ENCODE measurements at places on chromosomes 11 and 22. TPM values are rescaled to one million over a fixed set of nuclear protein-coding genes. Genes with fewer than 3 reads are reported as not detected.
A peak's percentile ranks its signal among the peaks of the same experiment; 100 is the strongest.

The CNGA4 gene
- not detected for total RNA-seq

The GAB4 gene
- total RNA-seq = not detected

The MYRF gene
- total RNA-seq = 0.49 TPM

The SERPING1 gene
- not detected for total RNA-seq

The LGALS12 gene
- total RNA-seq = not detected

The CABP4 gene
- total RNA-seq = 8.5 TPM

DNA sequence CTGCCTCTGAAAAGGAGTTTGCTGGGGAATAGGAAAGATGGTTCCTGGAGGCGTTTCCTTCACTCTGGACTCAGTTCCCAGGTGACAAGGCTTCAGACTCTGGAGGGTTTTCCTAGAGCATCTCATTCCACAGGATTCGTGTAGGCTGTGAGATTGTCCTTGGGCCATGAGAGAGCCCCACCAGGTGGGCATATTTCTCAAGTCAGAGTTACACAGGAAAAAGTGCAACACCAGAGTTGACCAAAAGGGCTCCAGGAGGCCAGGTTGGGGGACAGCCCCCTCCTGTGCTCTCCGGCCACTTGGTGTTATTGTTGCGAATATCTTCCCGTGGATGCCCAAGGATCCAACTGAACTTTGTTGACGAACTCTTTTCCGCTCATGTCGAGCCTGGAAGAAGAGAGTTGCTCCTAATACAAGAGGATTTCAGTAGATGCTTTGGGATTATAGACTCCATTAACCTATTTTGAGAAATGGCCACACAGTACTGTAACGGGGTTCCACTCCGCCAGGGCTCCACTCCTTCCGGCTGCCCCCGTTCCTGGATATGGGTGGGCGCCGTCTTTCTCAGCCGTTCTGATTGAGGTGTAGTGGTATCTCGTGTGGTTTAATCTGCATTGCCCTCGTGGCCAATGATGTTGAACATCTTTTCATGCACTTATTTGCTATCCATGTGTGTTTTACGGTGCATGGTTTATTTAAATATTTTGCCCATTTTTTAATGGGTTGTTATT is 580.3 kb downstream of the BRD1 start:
- H3K27me3 ChIP-seq = no peaks in the 10 kb centered on the region
- H3K36me3 ChIP-seq = no peaks in the 10 kb centered on the region
- no peaks in the 10 kb centered on the region for H3K4me1 ChIP-seq
- no peak for DNase-seq

GRCh38 chr11:445765-446588 is 4.1 kb upstream of the PTDSS2 start:
- H3K36me3 ChIP-seq = no peaks in the 10 kb centered on the region
- no peaks in the 10 kb centered on the region for H3K27me3 ChIP-seq
- H3K27ac ChIP-seq = no peak overlapping the region
- DNase-seq = no peak

GRCh38 chr11:68816917-68817419 is 24.7 kb downstream of the CPT1A start:
- peak; percentile 26 for DNase-seq
- no peak overlapping the region for H3K4me3 ChIP-seq
- peaks cover 15% of the 10 kb centered on the region for H3K4me1 ChIP-seq
- H3K27me3 ChIP-seq = no peaks in the 10 kb centered on the region
- peaks cover 25% of the 10 kb centered on the region for H3K36me3 ChIP-seq
- peak overlapping the region; percentile 22 for H3K27ac ChIP-seq

DNA sequence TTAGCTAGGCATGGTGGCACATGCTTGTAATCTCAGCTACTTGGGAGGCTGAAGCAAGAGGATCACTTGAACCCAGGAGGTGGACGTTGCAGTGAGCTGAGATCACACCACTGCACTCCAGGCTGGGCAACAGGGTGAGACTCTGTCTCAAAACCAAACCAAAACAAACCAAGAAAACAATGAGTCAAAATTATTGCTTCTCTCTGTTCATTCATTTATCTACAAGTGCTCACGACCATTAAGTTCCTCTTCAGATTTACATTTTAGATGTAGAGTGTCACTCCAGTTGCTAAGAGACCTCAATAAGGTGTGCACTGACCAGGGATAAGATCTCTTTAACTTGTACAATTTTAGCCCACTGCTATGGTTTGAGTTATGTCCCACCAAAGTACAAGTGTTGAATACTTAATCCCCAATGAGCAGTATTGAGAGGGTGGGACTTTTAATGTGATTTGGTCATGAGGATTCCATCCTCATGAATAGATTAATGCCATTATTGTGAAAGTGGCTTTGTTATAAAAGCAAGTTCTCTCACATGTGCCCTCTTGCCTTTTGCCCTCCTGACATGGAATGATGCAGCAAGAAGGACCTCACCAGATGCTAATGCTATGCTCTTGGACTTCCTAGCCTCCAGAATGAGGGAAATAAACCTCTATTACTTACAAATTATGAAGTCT is 7.8 kb downstream of the HNRNPUL2 start:
- DNase-seq = no peak
- peaks cover 28% of the 10 kb centered on the region for H3K4me1 ChIP-seq
- no peak overlapping the region for H3K27ac ChIP-seq
- H3K27me3 ChIP-seq = no peaks in the 10 kb centered on the region

- no peaks in the 10 kb centered on the region for H3K27me3 ChIP-seq
- H3K36me3 ChIP-seq = peaks cover 12% of the 10 kb centered on the region
- H3K27ac ChIP-seq = no peak overlapping the region
- no peak overlapping the region for H3K4me3 ChIP-seq
- DNase-seq = no peak
Observed at GRCh38 chr11:47536915-47537314, 16.0 kb downstream of the CELF1 start.

DNA sequence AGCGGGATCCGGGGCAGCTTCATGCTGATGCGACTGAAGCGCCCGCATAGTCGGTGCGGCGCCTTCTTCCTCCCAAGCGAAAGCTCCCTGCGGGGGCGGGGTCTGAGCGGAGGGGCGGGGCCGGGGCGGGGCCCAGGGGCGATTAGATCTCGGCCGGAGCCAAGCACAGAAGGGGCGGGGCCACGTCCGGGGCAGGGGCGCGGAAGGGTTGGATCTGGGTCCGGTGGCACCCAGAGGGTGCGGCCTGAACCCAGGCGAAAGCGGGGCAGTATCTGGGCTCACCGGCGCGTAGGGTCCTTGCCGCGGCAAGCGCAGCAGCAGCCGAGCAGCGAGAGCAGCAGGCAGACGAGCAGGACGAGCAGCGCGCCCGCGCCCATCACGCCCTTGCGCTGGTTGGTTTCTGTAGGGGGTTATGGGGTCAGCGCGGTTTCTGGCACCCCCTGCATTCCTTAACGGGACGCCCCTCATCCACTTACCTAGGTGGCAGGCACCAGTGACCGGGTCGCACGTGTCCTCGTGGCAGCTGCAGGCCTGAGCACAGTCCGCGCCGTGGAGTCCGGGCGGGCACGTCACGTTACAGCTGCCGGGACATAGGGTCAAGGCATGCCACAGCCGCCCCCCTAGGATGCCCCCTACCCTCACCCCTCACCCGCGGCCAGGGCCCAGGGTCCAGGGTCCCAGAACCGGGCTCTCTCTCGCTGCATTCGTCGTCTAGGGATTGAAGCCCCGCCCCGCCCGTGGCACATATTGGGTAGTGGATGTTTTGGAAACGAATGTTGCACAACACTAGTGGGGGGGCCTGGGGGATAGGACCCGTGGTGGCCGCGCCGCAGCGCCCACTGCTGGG is 8.1 kb downstream of the SCARF2 start:
- peaks cover 23% of the 10 kb centered on the region for H3K27me3 ChIP-seq
- H3K36me3 ChIP-seq = no peaks in the 10 kb centered on the region
- H3K27ac ChIP-seq = no peak overlapping the region
- peak; percentile 79 for DNase-seq
- H3K4me1 ChIP-seq = peaks cover 44% of the 10 kb centered on the region

- no peak overlapping the region for H3K27ac ChIP-seq
- no peak overlapping the region for H3K4me3 ChIP-seq
- H3K4me1 ChIP-seq = no peaks in the 10 kb centered on the region
- H3K36me3 ChIP-seq = no peaks in the 10 kb centered on the region
Observed at GRCh38 chr11:126166413-126166812, 45.0 kb downstream of the RPUSD4 start.

- no peak overlapping the region for H3K4me3 ChIP-seq
- H3K27ac ChIP-seq = no peak overlapping the region
- H3K4me1 ChIP-seq = no peaks in the 10 kb centered on the region
- H3K36me3 ChIP-seq = no peaks in the 10 kb centered on the region
Observed at GRCh38 chr11:130464291-130464812, 15.9 kb downstream of the ADAMTS15 start.

DNA sequence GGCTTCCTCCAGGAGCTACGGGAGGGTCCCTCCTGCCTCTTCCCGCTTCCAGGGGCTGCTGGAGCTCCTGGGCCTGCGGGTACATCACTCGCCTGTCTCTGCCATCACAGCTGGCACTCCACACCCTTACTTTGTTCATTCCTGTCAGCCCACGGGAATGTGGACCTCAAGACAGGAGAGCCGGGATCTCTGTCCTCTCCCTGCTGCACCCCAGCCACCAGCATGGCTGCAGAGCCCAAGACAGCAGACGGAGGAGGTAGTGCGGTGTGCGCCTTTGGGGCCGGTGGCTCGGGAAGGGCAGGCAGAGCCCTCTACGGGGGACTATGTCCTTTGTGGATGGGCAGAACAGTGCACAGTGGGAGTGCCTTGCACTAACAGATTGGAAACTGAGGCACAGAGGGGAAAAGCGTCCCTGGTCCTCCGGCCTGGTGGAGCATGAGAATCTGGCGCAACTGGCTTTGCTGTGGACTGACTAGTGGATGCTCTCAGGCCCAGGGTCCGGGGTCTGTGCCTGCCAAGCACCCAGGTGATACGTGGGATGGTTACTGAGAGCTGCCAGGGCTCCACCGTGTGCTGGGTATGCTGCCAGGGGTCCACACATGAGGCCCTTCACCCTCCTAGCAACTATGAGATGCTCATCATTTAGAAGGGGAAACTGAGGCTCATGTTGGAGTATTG is 47.3 kb downstream of the IGF2 start:
- no peak overlapping the region for H3K4me3 ChIP-seq
- H3K4me1 ChIP-seq = peaks cover 18% of the 10 kb centered on the region
- no peak for DNase-seq
- H3K27me3 ChIP-seq = no peaks in the 10 kb centered on the region
- no peak overlapping the region for H3K27ac ChIP-seq

- no peak overlapping the region for H3K4me3 ChIP-seq
- H3K27ac ChIP-seq = no peak overlapping the region
- no peaks in the 10 kb centered on the region for H3K36me3 ChIP-seq
- no peaks in the 10 kb centered on the region for H3K27me3 ChIP-seq
- H3K4me1 ChIP-seq = peaks cover 10% of the 10 kb centered on the region
- peak; percentile 37 for DNase-seq
Observed at GRCh38 chr22:38412435-38413084, 42.4 kb downstream of the KCNJ4 start.

DNA sequence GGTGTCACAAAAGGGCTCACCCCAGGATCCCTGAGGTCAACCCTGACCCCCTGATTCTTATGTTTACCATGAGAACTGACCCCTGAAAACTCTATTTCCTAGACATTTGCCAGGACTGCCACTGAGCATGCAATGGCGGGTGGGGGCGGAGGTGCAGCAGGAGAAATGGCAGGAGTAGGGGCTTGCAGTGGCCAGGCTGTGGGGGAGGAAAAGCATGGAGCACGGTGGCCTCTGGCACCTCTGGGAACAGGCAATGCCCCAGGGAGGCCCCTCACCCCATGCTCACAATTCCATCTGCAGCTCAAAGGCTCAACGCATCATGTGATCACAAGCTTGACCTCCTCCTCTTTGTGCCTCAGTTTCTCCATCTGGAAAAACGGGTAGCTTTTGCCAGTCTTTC is 46.5 kb upstream of the FGF3 start:
- no peaks in the 10 kb centered on the region for H3K36me3 ChIP-seq
- no peak overlapping the region for H3K4me3 ChIP-seq
- H3K27ac ChIP-seq = no peak overlapping the region

DNA sequence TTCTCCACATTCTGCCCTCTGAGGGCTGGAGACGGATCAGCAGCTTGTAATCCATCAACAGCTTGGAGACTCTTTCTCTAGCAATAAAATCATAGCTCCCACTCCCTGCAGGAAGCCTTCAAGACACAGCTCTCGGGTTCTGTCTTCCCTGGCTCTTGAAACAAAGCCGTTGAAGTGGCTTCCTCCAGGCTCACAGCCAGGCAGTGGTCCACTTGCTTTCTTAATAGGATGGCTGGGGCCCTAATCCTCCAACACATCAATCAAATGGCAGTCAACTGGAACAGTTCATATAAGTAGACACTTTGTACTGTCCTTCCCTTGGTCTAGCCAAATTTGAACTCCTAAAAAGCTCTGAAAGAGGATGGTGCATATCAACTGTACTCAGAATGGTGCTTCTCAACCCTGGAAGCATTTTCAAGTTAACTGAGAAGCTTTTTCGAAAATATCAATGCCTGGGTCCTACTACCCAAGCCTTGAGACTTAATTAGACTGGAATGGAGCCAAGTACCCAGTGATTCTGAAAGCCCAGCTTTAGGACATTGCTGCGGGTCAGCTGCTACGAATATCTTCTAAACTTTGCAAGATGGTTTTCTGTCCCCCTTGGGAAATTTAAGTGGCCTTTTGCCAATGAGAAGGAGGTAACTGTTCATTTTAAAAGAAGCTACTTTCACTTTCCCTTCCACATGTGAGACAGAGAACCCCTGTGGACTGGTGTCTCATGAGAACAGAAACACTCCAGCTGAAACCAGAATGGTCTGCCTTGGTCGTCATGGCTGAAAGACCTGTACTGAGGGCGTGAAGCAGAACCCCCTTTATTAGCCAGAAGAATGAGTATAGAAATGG is 74.7 kb downstream of the SC5D start:
- peaks cover 23% of the 10 kb centered on the region for H3K4me1 ChIP-seq
- peak overlapping the region; percentile 17 for H3K4me3 ChIP-seq
- DNase-seq = peak; percentile 82
- no peaks in the 10 kb centered on the region for H3K27me3 ChIP-seq

DNA sequence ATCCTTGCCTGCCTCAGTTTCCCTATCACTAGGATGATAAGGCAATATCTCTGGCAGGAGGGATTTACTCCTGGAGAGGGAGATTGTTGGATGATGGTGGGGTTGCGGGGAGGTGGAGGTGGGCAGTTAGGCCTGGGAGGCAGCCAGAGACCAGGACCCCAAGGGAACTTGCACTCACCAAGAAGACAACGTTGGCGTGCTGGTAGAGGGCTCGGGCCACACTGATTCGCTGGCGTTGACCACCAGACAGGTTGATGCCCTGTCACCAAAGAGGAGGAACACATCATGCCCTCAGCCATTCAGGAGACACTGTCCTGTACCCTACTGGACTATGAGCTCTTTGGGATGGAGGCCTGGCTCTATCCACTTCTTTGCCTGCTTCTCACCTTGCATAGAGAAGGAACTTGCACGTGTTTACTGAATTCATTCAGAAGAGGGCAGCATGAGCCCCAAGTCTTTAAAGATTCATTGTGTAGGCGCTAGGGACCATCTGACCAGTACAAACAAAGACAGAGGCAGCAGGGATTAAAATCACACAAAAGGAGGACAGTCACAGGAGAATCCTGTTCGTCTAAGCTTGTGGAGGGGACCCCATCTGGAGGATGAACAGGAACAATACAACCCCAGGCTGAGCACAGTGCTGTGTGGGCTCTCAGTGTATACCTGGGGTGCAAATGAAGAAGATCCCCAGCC is 24.2 kb upstream of the KCNJ11 start:
- H3K27ac ChIP-seq = no peak overlapping the region
- DNase-seq = no peak
- no peak overlapping the region for H3K4me3 ChIP-seq
- H3K36me3 ChIP-seq = no peaks in the 10 kb centered on the region
- H3K4me1 ChIP-seq = peaks cover 5% of the 10 kb centered on the region
- no peaks in the 10 kb centered on the region for H3K27me3 ChIP-seq

All from CD4-positive, alpha-beta T cell (primary cell).